Activated naive CD4-positive, alpha-beta T cell treated with anti-CD3 and anti-CD28 coated beads, Interleukin-2, amount 50 U/mL, for 16 hours (primary cell): ENCODE measurements at places on chromosomes 6 and 20.

GRCh38 chr6:136980070-136980469 lies 58.0 kb downstream of the SLC35D3 start:
- no peak for DNase-seq

- DNase-seq: no peak
These were observed 82.1 kb downstream of the MRPL14 start for GRCh38 chr6:44044940-44045671.

DNA sequence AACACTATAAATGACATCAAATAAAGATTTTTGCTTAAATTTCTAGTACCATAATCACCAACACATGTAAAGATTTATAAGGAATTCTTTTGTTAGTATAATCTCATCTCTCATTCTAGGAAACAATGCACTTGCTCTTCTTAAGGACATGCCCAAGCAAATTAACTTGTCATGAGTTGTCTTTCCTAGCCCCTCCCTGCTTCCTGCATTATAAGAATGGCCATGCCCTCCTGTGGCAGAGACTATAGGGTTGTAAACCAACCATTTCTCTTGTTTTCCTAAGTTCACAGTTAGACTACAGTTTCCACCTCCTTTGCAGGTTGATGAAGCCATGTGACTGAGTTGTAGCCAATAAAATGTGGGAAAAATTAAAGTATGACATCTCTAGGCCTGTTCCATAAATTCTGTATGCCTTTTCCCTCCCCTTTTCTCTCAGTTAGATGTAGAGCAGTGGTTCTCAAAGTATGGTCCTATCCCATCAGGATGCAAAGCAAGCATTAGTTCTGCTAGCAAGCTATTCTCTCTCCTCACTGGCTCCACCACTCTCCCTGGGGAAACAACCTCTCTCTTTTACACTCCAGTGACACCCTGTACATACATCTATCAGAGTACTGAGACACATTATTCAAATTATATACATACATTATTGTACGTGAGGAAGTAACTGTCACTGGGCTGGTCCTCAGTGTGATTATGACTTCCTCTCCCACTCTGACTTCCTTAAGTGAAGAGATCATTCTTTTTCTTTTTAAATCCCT lies 295.0 kb downstream of the PKHD1 start:
- DNase-seq: no peak

GRCh38 chr6:31541059-31541657 lies 645 bp downstream of the DDX39B start:
- DNase-seq: peak; percentile 58

GRCh38 chr6:35448191-35448590 lies 3.9 kb upstream of the FANCE start:
- no peak for DNase-seq

GRCh38 chr20:16537025-16537665 lies 36.1 kb downstream of the KIF16B start:
- no peak for DNase-seq

DNA sequence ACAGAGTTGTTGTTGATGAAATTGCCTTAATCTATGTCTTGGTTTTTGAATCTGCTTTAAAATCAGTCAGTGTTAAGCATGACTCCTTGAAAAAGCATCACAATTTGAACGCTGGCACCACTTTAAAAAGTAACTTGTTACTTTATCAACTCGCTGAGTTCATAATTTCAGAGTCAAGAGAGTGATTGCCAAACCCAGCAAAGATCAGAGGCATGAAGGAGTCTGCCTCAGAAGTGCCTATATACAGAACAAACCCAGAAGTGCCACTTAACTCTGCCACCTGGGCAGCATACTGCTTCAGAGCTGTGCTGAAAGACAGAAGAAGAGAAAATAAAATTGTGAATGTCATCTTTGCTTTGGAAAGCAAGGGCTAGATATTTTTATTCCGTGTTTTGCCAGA lies 73.6 kb upstream of the HCRTR2 start:
- no peak for DNase-seq

- DNase-seq: no peak
These were observed 24.4 kb upstream of the ID1 start for GRCh38 chr20:31580706-31581105.

DNA sequence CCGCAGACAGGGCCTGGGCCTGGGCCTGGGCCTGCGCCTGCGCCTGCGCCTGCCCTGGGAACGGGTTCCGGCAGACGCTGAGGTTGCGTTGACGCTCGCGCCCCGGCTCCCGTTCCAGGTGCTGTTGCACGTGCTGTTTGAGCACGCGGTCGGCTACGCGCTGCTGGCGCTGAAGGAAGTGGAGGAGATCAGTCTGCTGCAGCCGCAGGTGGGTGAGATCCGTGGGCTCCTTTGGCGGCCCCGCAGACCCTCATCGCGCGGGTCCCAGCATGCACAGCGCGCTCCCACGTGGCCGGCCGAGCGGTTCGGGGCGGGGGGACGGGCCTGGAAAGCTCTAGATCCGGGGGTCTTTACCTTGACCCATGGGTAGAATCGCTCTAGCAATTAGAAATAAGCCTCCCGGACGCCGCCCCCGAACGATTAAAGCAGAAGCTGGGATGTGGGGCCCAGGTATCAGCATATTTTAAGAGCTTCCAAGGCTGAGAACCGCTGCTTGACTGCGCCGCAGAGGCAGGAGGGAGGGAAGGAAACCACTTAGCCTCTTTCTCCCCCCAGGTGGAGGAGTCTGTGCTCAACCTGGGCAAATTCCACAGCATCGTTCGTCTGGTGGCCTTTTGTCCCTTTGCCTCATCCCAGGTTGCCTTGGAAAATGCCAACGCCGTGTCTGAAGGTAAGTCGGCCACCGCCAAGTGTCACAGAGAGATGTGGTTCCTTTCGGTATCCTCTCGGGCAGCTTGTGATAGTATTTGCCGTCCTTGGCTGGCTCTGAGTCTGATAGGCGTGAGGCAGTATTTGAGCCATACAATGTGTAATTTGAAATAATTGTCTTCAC lies 508 bp downstream of the NOP56 start:
- DNase-seq: no peak

- DNase-seq: no peak
These were observed 28.5 kb downstream of the SMOC2 start for GRCh38 chr6:168469521-168469920.

GRCh38 chr20:19758501-19759331 lies 658 bp downstream of the RIN2 start:
- no peak for DNase-seq

DNA sequence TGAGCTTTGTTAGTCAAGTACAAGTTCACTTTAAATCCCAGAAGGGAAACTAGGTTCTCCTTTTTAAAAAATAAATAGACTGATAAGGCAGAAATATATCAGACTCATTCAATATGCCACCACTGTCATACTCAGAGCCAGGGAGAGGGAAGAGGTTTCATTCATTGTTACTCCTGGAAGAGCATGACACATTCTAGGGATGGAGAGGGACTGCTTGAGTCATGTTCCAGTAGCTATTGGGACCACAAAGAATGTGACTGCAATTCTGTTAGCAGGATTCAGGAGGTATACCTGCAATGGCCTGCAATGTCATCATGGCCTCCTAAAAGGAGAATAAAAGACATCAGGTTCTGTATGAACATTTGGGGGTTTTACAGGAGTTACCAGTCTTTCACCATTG lies 167.6 kb downstream of the TFAP2B start:
- DNase-seq: no peak

DNA sequence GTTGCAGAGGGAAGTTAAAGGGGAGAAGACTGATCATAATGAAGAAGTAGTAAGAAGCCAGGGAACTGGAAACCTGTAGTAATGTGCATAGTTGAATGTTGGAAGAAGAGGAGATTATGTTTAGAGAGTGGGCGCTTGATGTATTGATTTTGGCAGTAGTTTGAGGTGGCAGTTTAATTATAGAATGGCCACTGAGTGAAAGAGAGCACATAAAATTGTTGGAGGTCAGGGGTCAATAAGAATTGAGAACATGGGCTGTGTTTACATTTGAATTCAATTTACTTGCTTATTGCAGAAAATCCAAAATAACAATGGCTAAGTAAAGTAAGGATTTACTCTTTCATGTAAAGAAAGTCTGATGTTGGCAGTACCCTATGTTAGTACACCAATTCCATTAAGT lies 15.7 kb downstream of the VTA1 start:
- DNase-seq: no peak

GRCh38 chr20:64086801-64087200 lies 2.6 kb upstream of the LKAAEAR1 start:
- no peak for DNase-seq

DNA sequence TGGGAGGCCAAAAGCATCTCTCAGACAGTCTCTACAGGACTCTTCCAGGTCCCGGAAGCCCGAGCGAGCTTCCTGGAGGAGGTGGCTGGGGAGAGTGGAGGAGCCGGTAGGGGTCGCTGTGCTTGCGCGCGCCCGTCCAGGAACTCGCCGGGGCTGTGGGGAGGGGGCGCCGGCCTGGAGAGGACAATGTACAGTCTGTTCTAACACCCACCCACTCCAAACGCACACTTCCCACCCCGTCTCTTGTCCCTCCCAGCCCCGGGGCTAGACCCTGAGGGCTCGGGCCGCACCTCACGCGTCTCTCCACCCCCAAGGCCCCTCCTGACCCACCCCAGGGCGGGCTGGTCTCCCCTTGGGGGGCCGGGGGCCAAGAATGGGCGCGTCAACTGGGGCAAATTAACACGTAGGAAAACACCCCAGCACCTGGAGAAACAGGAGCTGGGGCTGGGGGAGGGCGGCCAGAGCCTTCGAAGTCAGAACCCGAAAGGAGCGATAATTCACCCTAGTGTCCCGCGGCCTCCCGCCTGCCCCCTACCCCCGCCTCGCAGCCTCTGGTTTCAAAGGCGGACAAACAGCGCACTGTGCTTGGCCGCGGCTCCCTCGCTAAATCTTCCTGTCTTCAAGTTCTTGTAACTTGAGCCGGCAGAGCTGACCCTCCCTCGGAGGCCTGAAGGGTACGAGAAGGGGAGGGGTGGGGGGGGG lies 103.2 kb upstream of the FOXP4 start:
- peak; percentile 27 for DNase-seq

DNA sequence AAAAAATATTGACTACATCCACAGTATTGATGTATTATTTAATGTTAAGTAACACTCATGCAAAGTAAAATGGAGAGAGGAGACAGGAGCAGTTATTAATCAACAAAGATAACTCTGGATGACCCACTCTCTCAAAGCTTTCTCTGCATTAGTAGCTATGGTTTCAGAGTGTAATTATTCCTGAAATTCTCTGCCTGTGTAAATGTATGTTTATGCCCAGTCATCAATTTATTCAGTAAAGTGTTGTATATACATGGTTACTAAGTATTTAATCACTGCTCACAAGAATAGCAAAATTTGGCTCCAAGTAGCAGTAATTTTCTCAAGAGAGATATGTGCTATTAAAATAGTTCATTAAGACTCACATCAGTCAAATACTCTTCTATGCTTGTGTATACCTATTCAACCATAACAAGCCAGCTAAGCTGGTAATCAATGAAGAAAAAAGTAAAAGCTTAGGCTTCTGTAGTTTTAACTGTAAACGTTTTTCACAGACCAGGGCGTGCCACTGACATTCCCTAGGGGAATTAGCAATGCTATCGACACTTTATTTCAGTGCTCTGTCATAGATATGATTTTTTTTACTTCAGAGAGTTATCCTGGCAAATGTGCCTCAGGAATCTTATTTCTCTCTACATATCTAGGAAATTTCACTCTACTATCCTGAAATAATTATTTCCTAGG lies 54.0 kb upstream of the RAB32 start:
- DNase-seq: no peak

DNA sequence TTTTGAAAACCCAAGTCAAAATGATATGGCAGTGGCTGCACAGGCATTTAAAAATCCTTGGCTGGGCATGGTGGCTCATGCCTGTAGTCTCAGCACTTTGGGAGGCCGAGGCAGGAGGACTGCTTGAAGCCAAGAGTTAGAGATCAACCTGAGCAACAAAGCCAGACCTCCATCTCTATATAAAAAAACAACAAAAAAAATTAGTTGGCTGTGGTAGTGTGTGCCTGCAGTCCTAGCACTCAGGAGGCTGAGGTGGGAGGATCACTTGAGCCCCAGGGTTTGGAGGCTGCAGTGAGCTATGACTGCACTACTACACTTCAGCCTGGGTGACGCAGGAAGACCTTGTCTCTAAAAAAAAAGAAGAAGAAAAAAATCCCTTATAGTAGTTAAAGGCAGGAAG lies 142.9 kb downstream of the MYB start:
- DNase-seq: no peak
